ENCODE measurements at places on chromosomes 4 and X.

GRCh38 chr4:94595880-94596483, 144.2 kb downstream of the PDLIM5 start:
- DNase-seq: peak; percentile 51

GRCh38 chr4:37662861-37663390, 23.2 kb downstream of the RELL1 start:
- DNase-seq: no peak

GRCh38 chr4:37802068-37802666, 24.3 kb upstream of the PGM2 start:
- DNase-seq: peak; percentile 76

DNA sequence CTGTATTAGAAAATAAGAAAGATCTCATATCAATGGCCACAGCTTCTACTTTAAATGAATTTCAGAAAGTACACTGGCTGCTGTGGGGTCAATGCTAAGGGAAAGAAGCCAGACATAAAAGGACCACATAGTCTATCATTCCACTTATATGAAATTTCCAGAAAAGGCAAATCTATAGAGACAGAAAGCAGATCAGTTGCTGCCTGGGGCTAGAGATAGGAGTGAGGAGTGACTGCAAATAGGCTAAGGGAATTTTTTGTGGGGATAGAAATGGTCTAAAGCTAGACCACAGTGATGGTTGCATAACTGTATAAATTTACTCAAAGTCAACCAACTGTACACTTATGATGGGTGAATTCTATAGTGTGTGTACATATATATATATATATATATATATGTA, 8.3 kb downstream of the GAB3 start:
- DNase-seq: no peak

DNA sequence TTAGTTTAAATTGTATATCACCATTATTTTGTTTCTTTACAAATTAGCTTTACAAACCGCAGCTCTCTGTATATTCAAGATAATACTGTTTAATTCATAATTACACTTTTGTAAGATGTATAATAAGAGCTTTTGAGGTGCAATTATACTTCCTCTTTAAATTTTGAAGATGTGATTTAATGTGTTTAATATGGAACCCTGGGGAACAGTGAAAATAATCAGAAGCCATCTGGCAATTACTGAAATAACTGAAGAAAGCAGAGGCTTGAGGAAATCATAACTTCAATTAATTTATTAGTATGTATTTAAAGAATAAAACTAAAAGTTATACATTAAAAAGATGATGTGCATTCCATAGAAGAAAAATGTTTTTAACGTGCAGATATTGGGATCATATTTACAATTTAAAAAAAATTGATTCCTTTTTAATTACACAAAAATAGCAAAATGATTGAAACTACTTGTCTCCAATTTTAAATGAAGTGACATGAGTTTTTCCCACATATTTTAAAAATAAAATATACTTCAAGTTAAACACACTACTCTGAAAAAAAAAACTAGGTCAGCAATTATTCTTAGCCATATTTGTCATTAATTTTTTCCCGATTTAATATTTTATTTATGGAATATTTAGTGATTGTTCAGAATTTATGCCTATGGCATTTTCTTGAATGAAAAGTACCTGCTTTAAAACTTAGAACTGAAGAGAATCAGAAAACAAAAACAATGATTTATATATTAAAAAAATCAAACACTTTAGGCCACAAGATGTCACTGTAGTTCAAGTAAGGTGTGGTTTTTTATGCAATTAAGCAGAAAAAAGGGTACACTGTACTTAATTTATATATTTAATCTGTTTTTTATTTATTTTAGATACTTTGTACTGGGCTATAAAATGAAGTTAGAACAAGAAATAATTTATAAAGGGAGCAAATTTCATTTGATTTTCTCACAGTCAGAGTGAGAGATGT, 942.7 kb upstream of the NDST4 start:
- DNase-seq: peak; percentile 30

DNA sequence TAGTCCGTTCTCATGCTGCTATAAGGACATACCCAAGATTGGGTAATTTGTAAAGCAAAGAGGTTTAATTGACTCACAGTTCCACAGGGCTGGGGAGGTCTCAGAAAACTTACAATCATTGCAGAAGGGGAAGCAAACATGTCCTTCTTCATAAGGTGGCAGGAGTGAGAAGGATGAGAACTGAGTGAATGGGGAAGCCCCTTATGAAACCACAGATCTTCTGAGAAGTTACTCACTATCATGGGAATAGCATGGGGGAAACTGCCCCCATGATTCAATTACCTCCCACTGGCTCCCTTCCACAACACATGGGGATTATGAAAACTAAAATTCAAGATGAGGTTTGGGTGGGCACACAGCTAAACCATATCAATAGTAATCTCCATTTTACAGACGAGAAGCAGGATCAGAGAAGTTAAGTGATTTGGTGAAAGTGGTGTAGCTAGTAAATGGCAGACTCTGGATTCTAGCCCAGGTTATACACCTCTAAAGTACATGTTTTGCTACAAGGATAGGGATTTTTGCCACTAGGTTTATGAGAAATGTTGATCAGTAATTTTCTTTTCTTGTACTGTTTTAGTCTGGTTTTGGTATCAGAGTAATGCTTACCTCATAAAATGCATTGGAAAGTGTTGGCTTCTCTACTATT, 47.3 kb upstream of the C1GALT1C1 start:
- DNase-seq: no peak

DNA sequence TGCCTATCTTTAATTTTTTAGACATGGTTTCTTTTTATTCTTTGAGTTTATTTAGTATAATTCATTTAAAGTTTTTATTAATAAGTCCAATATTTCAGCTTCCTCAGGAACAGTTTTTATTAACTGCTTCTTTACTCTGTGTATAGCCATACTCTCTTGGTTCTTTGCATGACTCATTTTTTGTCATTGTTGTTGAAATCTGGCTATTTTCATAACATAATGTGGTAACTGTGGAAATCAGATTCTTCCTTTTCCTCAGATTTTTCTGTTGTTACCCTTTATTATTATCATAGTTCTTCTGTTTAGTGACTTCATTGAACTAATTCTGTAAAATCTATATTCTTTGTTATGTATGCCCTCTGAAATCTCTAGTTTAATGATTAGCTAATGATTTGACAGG, 124.9 kb upstream of the CYSLTR1 start:
- no peak for DNase-seq

GRCh38 chrX:154800478-154801210, 4.6 kb downstream of the MPP1 start:
- peak; percentile 38 for DNase-seq

- peak; percentile 73 for DNase-seq
Observed at GRCh38 chr4:153705743-153706468, 21.8 kb downstream of the TLR2 start.

DNA sequence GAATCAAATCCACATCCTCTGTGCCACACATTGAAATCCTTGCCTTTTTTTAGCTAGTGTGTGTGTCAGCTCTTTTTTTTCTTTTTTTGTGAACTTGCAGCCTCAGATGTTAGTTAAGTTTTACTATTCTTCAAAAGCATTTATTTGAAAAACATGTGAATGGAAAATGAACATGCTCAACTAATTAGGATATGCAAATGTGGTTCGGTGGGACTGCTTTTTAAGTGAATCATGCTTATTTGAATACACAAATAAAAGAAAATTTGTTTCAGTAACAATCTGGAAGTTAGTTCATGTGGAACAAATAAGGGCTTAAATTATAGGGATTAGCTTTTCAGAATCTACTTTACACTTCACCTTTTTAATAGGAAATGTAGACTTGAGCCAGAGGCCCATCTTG, 751.5 kb upstream of the FAM241A start:
- DNase-seq: no peak

DNA sequence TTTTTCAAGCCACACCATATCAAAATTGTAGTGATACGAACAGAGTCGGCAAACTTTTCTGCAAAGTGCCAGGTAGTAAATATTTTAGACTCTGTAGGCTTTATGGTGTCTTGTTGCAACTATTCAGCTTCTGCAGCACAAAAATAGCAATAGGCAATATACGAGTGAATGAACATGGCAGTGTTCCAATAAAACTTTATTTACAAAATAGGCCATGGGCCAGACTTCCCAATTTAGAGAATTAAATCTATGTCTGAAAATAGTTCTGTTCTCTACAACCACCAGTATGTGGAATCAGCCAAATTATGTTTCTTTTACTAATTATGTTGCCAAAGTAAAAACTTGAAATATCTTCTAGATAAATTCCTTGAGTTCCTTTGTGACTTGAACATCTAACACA, 56.5 kb downstream of the NCAPG start:
- no peak for DNase-seq

DNA sequence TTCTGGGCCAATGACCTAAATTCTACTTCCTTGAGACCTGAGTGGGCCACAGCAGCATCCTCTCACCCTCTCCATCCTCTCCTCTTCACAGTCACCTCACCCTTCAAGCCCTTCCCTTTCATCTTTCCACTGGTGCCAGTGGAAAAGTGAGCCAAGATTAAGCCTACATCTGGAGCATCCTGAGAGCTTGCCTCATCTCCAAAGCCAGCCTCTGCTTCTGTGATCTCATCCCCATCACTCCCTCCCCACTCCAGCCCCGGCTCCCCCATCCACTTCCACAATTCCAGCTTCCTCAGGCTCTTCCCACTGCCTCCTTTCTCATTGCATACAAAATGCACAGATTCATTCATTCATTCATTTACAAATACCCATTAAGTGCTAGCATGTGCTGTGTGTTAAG, 10.1 kb upstream of the RASL11B start:
- DNase-seq: no peak

GRCh38 chrX:153974003-153974725, 1.6 kb downstream of the TMEM187 start:
- no peak for DNase-seq

DNA sequence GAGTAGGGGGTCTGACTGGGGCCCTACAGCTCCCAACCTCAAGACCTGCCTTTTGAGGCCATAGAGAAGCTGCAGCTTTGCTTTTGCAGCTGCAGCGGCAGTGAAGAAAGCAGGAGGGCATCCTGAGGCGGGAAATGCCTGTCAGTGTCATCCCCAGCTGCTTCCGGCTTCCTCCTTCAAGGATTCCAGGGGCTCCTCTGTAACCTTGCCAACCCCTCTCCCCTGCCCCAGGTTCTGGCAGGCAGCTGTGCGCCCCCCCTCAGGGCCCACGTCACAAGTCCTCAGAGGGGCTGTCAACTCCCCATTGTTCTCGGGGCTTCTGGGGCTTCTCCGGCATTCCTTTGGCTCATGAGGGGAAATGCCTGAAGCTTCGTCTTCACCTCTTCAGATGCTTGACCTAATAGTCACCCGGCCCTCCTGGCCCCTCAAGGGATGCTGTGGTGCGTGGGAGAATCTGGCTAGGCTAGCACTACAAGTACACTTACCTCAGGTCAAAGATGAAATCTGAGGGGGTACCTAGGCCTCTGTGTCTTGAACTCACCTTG, 31.9 kb downstream of the APLN start:
- DNase-seq: no peak

DNA sequence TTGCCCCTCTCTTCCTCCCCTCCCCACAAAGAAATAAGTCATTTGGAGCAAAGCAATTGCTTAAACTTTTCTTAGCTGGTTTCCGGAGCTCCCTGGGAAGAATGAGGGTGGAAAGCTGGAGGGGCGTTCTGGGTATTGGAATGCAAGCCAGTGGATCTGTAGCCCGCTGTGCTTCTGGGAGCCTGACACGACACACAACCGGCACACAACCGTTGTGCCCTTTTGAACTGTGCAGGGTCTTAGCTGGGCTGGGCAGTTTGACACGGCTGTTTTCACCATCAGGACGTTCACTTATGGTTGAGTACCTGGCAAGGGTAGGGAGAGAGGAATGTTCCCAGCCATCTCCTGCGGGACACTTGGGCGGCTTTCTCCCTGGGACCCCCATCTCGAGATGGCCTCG, 38.3 kb downstream of the SHROOM2 start:
- no peak for DNase-seq

GRCh38 chr4:122758033-122758432, 25.5 kb downstream of the BBS12 start:
- DNase-seq: peak; percentile 66

DNA sequence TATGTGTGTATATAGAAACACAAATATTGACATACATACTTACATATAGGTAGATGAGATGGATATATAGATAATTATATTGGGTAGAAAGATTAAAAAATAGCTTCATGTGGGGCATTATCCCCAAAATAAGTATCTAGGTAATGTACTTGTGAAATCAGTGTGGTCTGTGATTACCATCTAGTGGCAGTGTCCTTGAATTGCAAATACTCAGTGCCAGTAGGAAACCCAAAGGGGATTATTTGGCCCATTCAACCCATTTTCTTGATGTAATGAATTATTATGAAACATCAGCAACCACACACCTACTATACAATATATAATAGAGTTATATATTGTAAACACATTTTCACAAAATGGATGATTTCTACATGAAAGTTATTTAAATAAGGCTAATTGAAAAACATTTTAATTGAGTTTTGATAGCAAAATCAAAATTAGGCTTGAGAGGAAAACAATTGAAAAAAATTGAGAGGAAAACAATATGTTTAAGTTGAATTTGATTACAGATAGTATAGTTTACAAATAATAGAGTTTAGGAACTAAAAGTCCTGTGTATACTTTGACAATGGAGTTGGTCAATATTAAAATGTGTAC, 389.4 kb downstream of the GALNTL6 start:
- peak; percentile 33 for DNase-seq

GRCh38 chr4:11611868-11612267, 183.2 kb upstream of the HS3ST1 start:
- DNase-seq: no peak

- DNase-seq: no peak
Observed at GRCh38 chrX:25015486-25016360, at the start of gene ARX. Gene ARX, minus strand, starts transcription at chrX:25015965. Its CDS starts 228 bp downstream, at chrX:25015737.

DNA sequence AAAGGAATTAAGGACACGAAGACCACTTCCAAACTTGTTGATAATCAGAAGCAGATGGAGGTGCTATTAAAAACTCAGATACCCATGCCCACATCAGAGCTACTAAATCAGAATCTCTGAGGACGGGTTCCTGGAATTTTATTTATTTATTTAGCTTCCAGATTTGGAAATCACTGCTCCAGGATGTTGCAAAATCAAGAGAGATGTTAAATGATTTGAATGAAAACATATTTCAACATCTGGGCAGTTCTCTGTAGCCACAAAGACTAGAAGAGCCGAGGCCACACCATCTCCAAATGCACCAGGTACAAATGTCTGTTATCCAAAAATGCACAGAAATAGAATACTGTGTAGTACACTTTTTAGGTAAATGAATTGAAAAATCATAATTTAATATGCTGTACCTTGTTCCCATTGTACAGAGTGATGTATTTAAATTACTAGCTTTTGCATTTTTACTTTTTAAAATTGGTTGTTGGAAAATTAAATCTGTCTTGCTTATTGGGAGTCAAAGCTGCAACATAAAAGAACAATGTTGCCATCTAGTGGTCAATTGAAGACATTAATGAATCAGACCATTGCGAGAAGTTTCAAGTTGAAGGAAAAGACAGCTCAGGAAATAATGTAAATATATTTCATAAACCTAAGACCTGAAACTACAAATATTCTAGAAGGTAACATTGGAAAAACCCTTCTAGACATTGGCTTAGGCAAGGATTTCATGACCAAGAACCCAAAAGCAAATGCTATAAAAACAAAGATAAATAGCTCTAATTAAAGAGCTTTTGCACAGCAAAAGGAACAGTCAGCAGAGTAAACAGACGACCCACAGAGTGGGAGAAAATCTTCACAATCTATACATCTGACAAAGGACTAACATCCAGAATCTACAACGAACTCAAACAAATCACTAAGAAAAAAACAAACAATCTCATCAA, 151.3 kb upstream of the TTC29 start:
- peak; percentile 70 for DNase-seq

Measured in KBM-7 (cell line).